Activated T-cell treated with anti-CD3 and anti-CD28 coated beads for 48 hours (primary cell): ENCODE measurements at places on chromosomes 11 and 22.

GRCh38 chr11:31160504-31161422, 208.8 kb downstream of the DCDC1 start:
- DNase-seq, result no peak

GRCh38 chr11:8080674-8081590, at the start of gene TUB:
Gene TUB (plus strand): TSS chr11:8081211. CDS start chr11:8081511, 300 bp downstream.
- no peak for DNase-seq

GRCh38 chr11:33687733-33688479, 12.7 kb downstream of the C11orf91 start:
- DNase-seq, result no peak

DNA sequence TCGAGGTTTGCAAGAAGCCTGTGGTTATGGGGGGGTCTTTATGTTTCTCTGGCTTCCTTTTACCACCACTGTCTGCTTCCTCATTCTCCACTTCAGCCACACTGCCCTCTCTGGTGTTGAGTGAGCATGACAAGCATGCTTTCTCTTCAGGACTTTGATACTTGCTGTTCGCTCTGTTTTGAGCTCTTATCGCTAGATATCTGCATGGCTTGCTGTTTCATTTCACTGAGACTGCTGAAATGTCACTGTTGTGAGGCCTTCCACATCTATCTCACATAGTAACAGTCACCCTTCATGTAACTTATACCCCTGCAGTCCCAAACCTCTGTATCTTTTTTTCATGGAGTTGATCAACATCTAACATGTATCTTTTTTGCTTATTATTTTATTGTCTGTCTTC, 59.8 kb downstream of the TMEM135 start:
- peak; percentile 9 for DNase-seq

DNA sequence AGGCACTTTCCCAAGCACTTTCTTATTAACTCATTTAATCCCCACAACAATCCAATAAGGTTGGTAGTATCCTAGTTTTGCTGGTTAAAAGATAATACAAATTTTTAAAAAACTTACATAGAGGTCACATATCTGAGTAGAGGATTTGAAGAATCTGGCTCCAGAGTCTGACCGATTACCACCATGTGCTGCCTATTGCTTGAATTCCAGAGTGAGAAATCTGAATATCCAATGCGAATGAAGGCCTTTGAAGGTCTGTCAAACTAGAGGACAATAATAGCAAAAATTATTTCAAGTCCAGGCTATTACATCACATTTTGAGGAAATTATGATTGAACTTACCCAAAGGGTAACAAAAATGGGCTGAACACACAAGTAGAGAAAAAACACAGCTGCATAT, 77.8 kb upstream of the BIRC3 start:
- no peak for DNase-seq

DNA sequence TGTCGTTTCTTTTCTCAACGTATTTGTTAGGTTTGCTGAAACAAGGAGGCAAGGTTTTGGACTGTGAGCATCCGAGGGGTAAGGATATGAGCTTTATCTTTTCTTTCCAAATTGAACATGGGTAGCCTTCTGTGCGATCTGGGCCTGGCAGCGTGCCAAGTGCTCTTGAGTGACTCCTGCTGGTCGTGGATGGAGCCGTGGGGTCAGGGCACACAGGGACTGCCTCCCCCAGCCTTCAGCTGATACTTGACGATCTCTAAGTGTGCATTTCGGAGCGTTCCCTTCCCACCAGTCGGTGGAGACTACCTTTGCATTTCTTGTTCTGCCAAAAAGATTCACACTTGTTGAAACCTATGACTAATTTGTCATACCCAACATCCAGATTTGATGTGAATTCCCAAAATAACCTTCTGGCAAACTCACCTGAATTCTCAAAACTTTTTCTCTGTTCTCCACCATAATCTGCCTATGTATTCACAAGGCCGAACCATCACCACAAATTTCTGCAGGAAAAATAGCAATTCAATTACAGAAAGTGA, 40.1 kb upstream of the CLMP start:
- peak; percentile 47 for DNase-seq

DNA sequence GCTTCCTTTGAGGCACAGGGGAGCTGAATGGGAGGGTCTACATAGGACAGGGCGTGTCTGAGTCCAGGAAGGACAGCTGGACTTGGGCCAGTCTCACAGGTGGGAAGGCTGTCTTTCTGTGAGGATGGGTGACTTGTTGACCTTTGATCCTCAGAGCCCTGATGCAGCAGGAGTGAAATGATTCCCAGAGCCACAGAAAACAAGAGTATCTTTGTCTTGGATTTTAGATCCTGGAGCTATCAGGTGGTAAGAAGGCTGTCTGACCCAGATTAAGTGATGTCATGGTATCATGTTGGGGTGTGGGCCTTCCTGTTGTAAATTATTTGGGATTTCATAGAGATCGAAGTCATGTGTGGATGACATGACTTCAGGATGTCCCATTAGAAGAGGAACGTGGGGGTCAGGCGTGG, 15.0 kb downstream of the PTPRJ start:
- DNase-seq, result no peak

DNA sequence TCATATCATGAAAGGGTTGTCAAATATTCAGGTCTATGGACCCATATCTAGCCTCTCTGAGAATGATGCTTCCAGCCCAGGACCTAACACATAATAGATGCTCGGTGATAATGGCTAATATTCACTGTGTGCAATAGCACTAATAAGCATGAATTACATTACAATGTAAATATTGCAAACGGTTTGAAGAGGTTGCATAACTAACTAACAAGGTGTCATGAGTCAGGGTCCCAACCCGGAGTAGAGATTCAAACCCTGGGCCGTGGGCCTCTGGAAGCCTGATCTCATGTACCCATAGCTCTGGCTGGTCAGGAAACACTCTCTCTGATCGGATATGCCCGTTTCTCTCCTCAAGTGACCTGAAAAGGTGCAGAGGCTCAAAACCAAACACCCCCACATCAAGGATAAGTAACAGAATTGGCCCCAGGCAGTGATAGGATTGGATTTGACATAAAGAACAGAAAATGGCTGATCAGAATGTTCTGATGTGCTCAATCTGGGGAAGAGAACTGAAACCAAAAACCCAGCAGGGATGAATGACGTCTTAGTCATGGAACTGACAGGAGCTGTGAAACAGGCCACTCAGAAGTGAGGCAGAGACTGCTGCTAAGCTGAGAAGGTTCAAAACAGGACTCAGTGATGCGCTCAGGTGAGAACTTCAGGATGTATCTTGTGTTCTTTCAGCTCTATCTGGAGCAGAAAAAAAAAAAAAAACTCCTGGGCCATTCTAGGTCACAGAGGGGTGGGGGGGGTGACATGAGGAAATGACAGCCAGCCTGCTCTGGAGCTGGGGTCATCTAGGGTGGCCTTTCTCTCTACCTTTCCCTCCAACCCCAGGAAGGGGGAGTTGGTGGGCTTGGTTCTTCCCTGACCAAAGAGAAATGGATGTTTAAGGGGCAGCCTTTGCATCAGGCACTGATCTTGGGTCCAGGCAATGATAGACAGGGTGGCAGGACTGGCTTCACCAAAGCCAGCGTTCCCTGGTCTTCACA, 6.6 kb upstream of the KCTD17 start:
- DNase-seq, result peak; percentile 22

DNA sequence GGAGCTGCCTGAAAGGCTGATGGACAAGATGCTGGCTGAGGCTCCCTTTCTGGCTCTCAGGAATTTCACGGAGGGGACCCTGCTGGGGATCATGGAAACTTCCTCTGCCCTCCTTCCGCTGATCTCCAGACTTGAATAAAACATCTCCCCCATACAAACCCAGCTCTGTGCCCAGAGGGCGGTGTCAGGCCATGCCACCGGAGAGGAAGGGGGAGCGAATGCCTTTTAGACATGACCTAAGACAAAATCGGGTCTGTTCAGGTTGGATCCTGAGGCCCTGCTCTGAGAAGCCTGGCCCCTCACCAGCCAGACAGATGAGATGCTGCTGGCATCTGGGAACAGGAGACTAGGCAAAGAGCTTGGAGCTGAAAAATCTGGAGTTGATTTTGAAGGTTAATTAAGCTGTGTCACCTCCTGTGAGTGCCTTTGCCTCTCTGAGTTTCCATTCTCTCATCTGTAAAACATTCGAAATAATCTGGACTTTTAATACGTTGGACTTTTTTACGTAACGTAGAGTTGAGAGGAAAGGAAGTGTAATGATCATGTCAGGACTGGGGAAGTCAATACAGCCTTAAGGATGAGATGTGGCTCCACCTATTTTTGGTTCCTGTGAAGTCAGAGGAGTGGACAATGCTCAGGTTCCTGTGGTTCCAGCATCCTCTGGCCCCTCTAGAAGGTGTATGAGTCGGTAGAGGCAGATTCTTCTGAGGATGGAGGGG, 163.6 kb downstream of the ST3GAL4 start:
- DNase-seq, result no peak

- DNase-seq, result no peak
Observed at GRCh38 chr11:133284156-133284555, 248.1 kb downstream of the OPCML start.

DNA sequence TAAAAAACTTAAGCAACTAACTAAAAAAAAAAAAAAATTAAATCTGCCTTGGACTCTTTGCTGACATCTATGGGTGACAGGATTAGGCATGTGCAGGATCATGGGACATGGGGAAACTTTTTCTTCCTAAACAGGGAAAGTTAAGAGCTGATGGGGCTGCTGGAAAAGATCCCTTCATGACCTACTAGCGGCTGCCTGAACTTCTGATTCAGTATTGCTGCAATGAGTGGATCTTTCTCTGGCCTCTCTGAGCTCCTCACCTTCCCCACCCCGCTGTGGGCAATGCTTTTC, 25.0 kb downstream of the OR5A2 start:
- DNase-seq, result no peak

DNA sequence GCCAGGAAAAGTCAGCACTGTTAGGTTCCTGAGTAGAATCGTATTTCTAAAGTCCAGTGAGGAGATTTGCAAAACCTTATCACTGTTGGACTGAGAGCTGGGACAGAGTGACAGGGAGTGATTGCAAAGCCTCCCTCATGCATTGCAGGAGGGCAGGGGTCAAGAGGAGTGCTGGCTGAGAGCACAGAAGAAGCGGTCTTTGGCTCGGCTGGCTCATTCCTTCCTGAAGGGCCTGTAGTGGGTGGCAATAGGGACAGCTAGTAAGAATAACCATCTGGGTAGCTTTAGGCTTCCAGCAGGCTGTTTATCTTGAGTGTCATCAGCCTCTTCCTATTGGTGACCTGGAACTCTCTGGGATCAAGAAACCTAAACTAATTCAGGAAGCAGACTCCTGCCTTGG, 53.4 kb downstream of the CD44 start:
- no peak for DNase-seq

DNA sequence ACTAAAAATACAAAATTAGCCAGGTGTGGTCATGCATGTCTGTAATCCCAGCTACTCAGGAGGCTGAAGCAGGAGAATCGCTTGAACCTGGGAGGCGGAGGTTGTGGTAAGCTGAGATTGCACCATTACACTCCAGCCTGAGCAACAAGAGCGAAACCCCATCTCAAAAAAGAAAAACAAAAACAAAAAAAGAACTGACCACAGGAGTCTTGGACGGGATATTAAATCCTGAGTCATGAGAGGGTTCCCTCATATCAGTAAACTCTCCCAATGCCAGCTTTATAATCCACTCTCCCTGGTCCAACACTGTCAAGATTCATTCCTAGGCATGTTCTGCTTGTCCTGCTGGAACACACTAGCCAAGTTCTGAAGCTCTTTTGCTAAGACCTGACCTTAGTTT, 61.5 kb upstream of the EP300 start:
- no peak for DNase-seq

DNA sequence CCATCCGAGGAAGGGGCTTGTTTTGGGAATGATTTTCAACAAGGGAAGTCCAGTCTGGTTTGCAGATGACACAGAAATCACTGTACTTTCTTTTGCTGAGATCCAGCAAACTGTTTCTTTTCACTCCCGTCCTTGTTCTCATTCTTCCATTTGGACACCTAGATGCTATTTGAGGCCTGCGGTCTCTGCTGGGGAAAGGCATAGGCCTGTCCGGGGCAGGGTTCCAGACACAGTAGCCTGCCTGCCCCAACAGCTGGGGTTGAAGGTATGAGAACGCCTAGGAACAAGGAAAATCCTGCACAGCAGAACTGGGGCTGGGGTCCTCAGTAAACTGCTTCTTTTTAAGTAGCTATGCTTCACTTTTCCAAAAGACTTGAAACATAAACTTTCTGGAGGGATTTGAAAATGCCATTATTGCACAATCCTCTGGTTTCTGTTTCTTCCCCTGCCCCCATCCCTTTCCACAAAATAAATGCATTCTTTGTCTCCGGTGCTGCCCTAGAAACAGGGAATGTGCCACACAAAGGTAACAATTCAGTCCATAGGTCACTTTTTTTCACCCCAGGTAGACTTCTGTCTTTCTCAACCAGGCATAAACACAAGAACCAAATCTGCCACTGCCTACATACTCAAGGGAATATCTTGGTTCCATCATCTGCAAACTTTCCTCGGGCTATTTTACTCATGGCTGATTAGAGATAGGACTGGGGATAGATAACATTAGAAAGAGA, 174.8 kb upstream of the MTMR2 start:
- DNase-seq, result no peak

DNA sequence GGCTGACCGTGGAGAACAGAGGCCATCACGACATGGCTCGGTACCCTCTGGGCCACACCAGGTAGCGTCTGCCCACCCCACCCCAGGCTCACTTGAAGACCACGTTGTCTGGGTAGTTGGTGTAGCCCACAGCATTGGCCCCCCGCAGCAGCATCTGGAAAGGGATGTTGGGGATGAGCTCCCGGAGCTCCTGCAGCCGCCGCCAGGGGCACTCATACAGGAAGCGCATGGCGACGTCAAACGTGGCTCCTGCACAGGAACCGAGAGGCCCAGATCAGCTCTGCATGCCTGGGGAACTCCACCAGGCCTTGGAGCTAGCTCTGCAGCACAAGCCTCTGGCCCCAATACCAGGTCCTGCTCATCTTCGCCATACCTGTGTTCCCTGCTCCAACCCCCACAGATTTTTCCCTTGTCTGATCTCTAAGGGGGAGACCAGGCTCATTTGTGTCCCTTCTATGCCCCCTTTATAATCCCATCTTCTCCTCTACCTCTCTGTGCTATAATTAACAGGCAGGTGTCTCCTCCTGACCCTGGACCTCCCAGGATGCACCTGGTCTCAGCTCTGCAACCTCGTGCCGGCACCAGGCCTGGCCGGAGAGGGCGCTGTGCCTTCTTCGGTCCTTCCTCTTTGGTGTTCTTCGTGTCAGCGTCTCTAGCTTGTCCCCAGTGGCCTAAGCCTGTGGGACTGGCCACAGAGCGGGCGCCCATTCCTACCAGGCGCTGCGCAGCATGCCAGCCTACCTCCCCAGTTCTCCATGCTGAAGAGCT, 5.0 kb upstream of the LRFN4 start:
- no peak for DNase-seq

DNA sequence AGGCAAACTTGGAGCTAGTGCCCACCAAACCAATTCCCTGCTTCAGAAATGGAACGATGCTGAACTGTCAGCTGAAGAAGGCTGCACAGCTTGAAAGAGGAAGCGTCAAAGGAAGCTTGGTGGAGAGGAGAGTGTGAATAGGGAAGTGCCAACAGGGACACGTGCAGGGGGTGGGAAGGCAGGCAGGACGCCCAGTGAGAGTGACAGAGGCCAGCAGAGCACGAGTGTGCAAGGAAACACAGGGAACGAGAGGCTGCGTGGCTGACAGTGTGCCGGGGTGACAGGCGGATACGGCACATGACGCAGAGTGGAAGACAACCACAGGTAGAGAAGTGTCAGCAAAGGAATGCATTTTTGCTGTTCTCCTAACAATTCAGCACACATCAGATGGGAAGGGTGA, 196.4 kb downstream of the LARGE1 start:
- DNase-seq, result no peak

- DNase-seq, result no peak
Observed at GRCh38 chr11:32388871-32389770, 46.2 kb downstream of the WT1 start.

- no peak for DNase-seq
Observed at GRCh38 chr22:35726398-35726797, 8.7 kb downstream of the APOL5 start.

GRCh38 chr11:12552692-12553091, 121.5 kb upstream of the TEAD1 start:
- DNase-seq, result no peak
